ENCODE measurements at places on chromosomes 5 and 9. TPM values are rescaled to one million over a fixed set of nuclear protein-coding genes. Genes with fewer than 3 reads are reported as not detected.

DNA sequence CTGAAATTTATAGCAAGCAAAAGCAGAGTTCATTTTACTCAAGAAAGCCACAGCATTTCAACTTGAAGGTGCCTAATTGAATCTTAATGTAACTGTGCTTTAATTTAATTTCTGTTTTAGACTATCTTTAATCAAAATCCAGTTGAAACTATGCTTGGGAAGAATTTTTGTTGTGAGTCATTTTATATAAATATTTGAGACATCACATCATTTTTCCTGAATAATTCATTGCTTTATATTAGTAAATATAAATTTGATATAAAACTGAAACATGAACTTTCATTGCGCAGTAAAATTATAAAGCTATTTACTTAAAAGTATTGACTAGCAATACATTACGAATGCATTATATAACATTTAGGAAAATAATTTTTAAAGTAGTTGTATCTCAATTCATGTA, 1937.1 kb upstream of the CDH9 start:
- H3K4me3 ChIP-seq = no peak overlapping the region
- H3K36me3 ChIP-seq = no peaks in the 10 kb centered on the region
- H3K27ac ChIP-seq = no peak overlapping the region
- no peak for DNase-seq

- no peaks in the 10 kb centered on the region for H3K27me3 ChIP-seq
- no peaks in the 10 kb centered on the region for H3K36me3 ChIP-seq
- peaks cover 95% of the 10 kb centered on the region for H3K4me1 ChIP-seq
- no peak for DNase-seq
- H3K4me3 ChIP-seq = no peak overlapping the region
Measured at GRCh38 chr5:80182809-80183580, 72.9 kb downstream of the SERINC5 start.

DNA sequence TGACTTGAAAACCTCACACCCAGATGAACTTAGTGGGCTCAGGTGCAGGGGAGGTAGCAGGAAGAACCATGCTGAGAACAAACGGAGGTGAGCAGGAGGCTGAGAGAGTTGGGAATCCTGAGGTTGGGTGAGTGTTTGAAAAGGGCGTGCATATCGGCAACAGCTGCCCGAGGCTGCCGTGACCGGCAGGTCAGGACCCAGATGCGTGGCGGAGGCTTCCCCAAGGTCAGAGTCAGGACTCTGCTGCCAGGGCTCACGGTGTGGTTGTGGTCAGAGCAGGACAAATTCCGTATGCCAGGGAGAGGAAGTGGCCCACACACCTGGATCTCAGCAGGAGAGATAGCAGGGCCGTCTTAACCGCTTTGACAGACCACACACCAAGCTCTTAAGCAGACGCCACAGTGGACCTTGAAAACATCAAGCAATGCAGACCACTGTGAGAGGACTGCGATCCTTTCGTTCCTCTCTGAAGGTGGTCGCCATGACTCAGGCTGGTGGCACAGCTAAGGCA, 43.1 kb downstream of the ADAMTS16 start:
- H3K27ac ChIP-seq = no peak overlapping the region
- H3K4me3 ChIP-seq = no peak overlapping the region
- H3K27me3 ChIP-seq = no peaks in the 10 kb centered on the region

- no peak overlapping the region for H3K27ac ChIP-seq
- H3K4me3 ChIP-seq = no peak overlapping the region
- no peaks in the 10 kb centered on the region for H3K36me3 ChIP-seq
- H3K4me1 ChIP-seq = no peaks in the 10 kb centered on the region
- DNase-seq = no peak
Measured at GRCh38 chr5:111963555-111963954, 206.6 kb upstream of the NREP start.

DNA sequence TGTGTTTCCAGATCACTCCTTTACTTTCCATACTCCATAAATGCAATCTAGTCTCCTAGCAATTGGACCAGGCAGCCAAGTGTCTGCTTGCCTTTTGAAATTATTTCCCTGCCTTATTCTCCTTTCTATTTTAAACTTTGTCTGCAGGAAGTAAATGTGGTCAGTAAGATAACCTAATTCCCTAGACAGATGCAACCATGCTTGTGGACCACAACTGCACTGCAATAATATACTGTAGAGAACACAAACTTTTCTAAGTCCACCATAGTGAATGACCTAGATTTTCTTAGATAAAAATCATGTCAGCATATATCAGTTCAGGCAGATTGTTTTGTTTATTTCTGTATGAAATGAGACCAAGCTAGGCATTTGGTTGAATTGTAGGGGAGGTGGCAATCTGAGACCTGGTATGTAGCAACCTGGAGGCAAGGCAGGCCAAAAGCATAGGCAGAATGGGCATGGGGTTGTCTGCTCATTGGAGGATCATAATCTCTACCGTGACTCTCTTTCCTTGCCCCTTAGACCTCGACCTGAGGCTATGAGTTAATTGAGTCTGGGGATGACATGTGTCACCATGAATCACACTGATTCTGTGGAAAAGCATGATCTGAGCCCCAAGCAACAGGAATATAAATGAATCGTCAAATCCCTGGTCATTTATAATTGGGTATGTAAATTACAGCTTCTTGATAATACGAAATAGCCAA, 20.7 kb downstream of the ACTL7B start:
- H3K4me1 ChIP-seq = no peaks in the 10 kb centered on the region
- no peak for DNase-seq
- H3K27me3 ChIP-seq = no peaks in the 10 kb centered on the region
- no peak overlapping the region for H3K4me3 ChIP-seq

The ANKRD31 gene
- total RNA-seq = 0.93 TPM

- no peak overlapping the region for H3K4me3 ChIP-seq
- H3K4me1 ChIP-seq = no peaks in the 10 kb centered on the region
- no peaks in the 10 kb centered on the region for H3K27me3 ChIP-seq
Measured at GRCh38 chr5:100017520-100018262, 517.5 kb upstream of the FAM174A start.

- no peaks in the 10 kb centered on the region for H3K4me1 ChIP-seq
- H3K36me3 ChIP-seq = no peaks in the 10 kb centered on the region
- no peaks in the 10 kb centered on the region for H3K27me3 ChIP-seq
- H3K4me3 ChIP-seq = no peak overlapping the region
- H3K27ac ChIP-seq = no peak overlapping the region
Measured at GRCh38 chr5:153654504-153655200, 164.2 kb downstream of the GRIA1 start.

DNA sequence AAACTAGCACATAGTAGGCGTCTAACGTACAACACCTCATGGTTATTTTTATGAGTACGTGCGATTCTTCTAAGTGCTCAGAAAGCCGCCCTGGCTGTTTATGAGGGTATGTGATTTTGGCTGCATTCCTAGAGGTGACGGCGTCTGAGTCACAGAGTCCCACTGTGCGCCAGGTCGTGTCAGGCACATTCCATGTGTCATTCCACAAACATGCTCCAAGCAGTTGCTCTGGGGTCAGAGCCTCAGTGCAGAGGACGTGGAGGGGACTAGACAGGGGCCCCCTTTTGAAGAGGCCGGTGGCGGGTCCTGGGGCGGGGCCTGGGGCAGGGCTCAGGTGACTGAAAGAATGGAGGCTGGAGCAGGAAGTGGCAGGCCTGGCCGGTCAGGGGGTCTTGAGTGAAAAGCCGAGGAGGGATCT, 51.9 kb downstream of the NEK6 start:
- H3K27me3 ChIP-seq = no peaks in the 10 kb centered on the region

The NOL8 gene
- total RNA-seq = 63.4 TPM

The CENPP gene
- 2.5 TPM for total RNA-seq

- no peak for DNase-seq
- no peak overlapping the region for H3K27ac ChIP-seq
- H3K4me3 ChIP-seq = no peak overlapping the region
Measured at GRCh38 chr5:68010740-68011139, 204.8 kb upstream of the PIK3R1 start.

The UGT3A2 gene
- total RNA-seq = 0.51 TPM

- no peaks in the 10 kb centered on the region for H3K27me3 ChIP-seq
- H3K27ac ChIP-seq = peak within 1 kb of the TSS; percentile 56
- peaks cover 4% of the 10 kb centered on the region for H3K4me1 ChIP-seq
- peak within 1 kb of the TSS; percentile 49 for H3K4me3 ChIP-seq
- no peaks in the 10 kb centered on the region for H3K36me3 ChIP-seq
Measured at GRCh38 chr5:132746954-132747615, at the start of gene CCNI2. Gene CCNI2, plus strand, starts transcription at chr5:132747426. Its CDS starts 70 bp downstream, at chr5:132747496.

GRCh38 chr9:135883410-135884089, 23.8 kb downstream of the CAMSAP1 start:
- peaks cover 23% of the 10 kb centered on the region for H3K4me1 ChIP-seq
- H3K36me3 ChIP-seq = no peaks in the 10 kb centered on the region
- no peak overlapping the region for H3K4me3 ChIP-seq

DNA sequence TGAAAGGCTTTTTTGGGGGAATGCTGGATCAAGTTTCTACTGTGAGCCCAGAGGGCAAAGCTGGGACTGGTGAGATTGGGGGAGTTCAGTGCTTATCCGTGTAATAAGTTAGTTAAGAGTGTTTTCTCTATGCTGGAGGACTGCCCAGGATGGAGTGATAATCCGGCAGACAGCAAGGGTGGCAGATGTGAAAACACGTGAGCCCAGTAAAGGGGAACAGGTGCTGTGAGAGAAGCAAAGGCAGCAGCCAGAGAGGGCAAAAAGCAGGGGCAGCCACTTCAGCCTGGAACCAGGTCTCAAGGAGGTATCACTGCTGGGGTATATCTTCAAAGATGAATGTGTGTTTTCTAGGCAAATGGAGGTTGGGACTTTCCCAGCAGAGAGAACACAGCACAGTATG, 53.9 kb downstream of the GALNT10 start:
- no peak overlapping the region for H3K27ac ChIP-seq
- no peak overlapping the region for H3K4me3 ChIP-seq
- no peaks in the 10 kb centered on the region for H3K4me1 ChIP-seq
- H3K36me3 ChIP-seq = no peaks in the 10 kb centered on the region
- H3K27me3 ChIP-seq = no peaks in the 10 kb centered on the region

The MYO10 gene
- not detected for total RNA-seq

- H3K27me3 ChIP-seq = no peaks in the 10 kb centered on the region
- H3K36me3 ChIP-seq = no peaks in the 10 kb centered on the region
- H3K4me1 ChIP-seq = no peaks in the 10 kb centered on the region
Measured at GRCh38 chr5:73709536-73710129, 83.6 kb downstream of the ARHGEF28 start.

DNA sequence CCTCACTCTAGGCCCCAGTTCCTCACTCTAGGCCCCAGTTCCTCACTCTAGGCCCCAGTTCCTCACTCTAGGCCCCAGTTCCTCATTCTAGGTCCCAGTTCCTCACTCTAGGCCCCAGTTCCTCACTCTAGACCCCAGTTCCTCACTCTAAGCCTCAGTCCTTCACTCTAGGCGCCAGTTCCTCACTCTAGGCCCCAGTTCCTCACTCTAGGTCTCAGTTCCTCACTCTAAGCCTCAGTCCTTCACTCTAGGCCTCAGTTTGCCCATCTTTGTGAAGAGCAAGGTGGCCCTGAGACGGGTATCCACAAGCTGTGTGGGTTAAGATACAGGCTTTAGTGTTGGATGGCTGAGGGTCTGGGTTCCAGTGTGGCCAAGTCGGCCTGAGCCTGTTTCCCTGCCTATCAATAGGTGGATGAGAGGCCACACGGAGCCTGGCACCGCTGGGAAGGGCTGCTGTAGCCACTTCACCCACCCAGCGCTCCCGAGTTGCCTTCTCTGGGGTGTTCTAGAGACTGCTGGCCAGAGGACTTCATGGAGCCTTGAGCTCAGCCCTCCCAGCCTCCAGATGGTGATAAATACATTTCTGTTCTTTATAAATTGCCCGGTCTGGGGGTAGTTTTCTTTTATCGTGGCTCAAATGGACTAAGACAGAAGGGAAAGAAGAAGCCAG, 150.2 kb downstream of the RXRA start:
- no peak for DNase-seq
- no peaks in the 10 kb centered on the region for H3K36me3 ChIP-seq
- H3K27ac ChIP-seq = peak overlapping the region; percentile 71
- no peak overlapping the region for H3K4me3 ChIP-seq

The LECT2 gene
- total RNA-seq = not detected

DNA sequence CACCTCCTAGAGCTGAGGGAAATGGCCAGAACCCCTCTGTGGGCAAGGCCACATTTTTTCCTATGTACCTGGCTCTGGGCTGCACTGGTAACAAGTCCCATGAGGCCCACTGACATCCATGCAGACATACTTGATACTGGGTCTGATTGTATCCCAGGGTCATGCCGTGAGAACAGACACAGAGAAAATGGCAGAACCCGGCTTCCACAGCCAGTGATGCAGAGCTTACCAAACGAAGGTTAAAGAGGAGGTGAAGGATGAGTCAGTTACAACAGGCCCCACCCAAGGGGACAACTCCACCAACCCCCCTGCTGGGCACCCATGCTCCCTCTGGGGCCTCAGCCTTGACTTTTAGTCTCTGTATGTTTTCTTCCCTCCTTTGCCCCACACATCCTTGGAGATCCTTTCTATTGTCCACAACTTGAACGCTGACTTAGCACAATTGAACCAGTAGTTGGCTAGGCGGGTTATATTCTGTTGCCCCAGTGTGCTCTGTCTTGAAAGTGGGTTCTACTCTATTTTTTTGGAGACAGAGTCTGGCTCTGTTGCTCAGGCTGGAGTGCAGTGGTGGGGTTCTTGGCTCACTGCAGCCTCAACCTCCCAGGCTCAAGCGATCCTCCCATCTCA, 93.5 kb downstream of the DAP start:
- no peak overlapping the region for H3K27ac ChIP-seq
- no peaks in the 10 kb centered on the region for H3K27me3 ChIP-seq
- no peaks in the 10 kb centered on the region for H3K36me3 ChIP-seq
- H3K4me1 ChIP-seq = no peaks in the 10 kb centered on the region
- H3K4me3 ChIP-seq = no peak overlapping the region
- DNase-seq = no peak

- no peaks in the 10 kb centered on the region for H3K27me3 ChIP-seq
- peaks cover 44% of the 10 kb centered on the region for H3K4me1 ChIP-seq
- H3K36me3 ChIP-seq = peaks cover 6% of the 10 kb centered on the region
- H3K27ac ChIP-seq = peak overlapping the region; percentile 22
- no peak overlapping the region for H3K4me3 ChIP-seq
Measured at GRCh38 chr5:175517824-175518450, 39.6 kb downstream of the SFXN1 start.

The CDHR2 gene
- total RNA-seq = 1.0 TPM

DNA sequence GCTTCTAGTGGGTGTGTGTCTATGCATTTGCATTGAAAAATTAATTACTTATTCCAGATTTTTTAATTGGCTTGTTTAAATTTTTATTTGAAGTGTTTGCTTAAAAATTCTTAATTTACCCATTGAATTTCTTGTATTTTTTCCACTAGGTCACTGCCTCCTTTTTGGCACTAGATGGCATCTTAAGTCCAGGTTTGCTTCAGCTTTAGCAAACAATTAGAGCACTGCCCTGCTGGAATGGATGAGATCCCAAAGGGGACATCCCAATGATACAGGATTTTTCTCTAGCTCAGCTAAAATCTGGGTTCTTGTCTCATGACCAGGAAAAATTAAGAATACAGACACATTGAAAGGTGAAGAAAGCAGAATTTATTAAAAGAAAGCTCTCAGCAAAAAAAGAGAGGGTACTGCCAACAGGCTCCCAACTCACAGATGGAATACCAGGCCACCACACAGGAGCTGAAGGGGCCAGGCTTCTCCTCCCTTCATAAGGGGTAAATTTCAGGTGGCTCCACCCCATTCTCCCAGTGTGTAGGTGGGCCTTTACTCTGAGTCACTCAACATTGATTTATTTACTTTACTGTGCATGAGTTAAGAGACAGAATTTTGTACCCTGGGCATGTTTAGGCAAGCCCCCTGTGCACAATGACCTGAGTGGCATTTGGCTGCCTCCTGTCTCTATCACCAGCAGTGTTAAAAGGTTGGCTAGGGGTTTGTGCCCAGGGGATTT, 532.4 kb downstream of the ANXA1 start:
- H3K4me3 ChIP-seq = no peak overlapping the region
- no peaks in the 10 kb centered on the region for H3K27me3 ChIP-seq

GRCh38 chr5:143955141-143955540, 143.2 kb downstream of the HMHB1 start:
- H3K27ac ChIP-seq = no peak overlapping the region
- no peak overlapping the region for H3K4me3 ChIP-seq
- DNase-seq = no peak

The TAF11L10 gene
- total RNA-seq = not detected

Measured in naive thymus-derived CD4-positive, alpha-beta T cell (primary cell).